ENCODE measurements at places on chromosomes 16 and 17. TPM values are rescaled to one million over a fixed set of nuclear protein-coding genes. Genes with fewer than 3 reads are reported as not detected.

The METTL9 gene
- total RNA-seq = 192 TPM

The ECI1 gene
- total RNA-seq = 32.5 TPM

The SPNS2 gene
- 1.3 TPM for total RNA-seq

The PRSS36 gene
- 0.91 TPM for total RNA-seq

The PRDM7 gene
- not detected for total RNA-seq

The SOX15 gene
- 0.11 TPM for total RNA-seq

The AATK gene
- total RNA-seq = 0.22 TPM

The BEAN1 gene
- total RNA-seq = 0.11 TPM

The NME1 gene
- total RNA-seq = 62.0 TPM

The CCDC144A gene
- 9.9 TPM for total RNA-seq

The CACNG3 gene
- total RNA-seq = not detected

Measured in articular chondrocyte of knee joint (primary cell).